ENCODE measurements at places on chromosomes 1 and 21.

GRCh38 chr1:54845772-54846171 lies 41.2 kb downstream of the DHCR24 start:
- DNase-seq, result no peak

- no peak for DNase-seq
Measured at GRCh38 chr1:8002329-8002910, 23.7 kb downstream of the ERRFI1 start.

DNA sequence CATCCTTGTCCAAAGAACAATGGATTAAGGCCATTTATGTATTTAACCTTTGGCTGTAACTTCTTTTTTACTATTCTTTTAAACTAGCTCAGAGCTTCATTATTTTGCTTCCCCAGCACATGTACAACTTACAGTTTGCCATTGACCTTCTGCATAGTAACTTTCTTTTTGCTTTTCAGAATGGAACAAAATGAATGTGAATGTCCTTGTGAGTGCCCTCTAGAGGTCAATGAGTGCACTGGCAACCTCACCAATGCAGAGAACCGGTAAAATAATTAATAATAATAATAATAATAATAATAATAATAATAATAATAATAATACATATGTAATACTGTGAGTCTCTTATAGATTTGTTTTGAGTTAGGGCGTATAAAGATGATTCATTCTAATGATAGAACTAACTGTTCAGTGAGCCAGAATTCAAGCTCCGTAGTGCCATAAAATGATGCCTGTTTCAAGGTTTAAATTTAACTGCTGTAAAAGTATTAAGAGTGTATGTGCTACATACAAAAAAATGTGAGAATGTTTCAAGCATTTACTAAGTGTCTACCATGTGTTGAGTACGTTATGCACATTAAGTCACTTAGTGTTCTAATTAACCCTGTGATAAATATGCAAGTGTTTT lies 69.0 kb upstream of the RAVER2 start:
- no peak for DNase-seq

GRCh38 chr1:8632102-8632501 lies 185.3 kb downstream of the RERE start:
- no peak for DNase-seq

GRCh38 chr1:111737216-111738132 lies 1.7 kb downstream of the INKA2 start:
- DNase-seq, result no peak

DNA sequence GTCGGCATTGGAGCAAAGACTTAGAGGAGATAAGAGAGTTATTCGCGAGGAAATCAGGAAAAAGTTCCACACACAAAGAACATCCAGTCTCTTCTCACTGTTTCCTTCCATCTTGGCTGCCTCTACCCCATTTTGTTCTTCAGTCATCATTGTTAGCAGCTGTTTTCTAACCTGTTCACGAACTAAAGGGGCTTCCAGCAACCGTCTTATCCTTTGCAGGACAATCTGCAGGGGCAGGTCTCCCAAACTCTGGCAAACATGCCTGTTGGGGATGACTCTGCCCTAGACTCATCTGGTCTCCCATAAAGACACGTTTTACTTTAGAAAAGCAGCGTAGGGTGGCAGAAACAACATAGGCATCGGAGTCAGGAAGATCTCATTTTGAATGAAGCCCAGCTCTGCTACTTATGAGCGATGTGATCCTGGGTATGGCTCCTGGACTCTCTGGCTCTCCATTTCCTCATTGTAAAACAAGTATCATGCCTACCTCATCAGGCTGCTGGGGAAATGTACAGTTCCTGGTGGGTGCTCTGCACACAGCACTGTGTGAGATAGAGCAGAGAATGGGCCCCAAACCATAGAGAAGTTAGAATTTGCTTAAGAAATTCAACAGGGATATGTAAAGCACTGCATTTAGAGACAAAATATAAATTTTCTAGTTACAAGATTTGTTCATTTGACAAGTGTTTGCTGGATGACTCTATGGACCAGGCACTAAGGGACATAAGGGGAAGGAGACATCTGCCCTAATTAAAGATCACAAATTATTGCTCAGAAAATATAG lies 59.7 kb downstream of the MEF2D start:
- no peak for DNase-seq

GRCh38 chr1:154418062-154418921 lies 13.1 kb downstream of the IL6R start:
- no peak for DNase-seq

GRCh38 chr1:205669341-205670149 lies 10.8 kb downstream of the SLC45A3 start:
- no peak for DNase-seq

DNA sequence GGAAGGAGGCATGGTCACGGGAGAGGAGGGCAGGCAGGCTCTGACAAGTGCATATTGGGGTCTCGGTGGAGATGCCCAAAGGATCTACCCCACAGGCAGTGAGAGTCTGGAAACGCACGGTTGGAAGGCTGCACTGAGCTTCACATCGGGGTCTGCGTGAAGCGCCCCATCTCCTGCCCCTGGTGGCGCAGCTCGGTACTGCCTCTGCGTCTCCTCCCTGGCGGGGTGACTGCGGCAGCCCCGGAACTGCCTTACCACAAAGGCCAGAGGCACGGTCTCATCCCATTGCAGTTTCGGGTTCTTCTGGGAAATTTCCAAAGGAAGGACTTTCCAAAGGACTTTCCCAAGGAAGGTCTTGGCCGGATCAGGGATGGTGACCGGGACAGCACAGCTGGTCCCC lies 69.2 kb upstream of the AJAP1 start:
- DNase-seq, result no peak

- no peak for DNase-seq
Measured at GRCh38 chr1:8794605-8795004, 22.8 kb downstream of the RERE start.

DNA sequence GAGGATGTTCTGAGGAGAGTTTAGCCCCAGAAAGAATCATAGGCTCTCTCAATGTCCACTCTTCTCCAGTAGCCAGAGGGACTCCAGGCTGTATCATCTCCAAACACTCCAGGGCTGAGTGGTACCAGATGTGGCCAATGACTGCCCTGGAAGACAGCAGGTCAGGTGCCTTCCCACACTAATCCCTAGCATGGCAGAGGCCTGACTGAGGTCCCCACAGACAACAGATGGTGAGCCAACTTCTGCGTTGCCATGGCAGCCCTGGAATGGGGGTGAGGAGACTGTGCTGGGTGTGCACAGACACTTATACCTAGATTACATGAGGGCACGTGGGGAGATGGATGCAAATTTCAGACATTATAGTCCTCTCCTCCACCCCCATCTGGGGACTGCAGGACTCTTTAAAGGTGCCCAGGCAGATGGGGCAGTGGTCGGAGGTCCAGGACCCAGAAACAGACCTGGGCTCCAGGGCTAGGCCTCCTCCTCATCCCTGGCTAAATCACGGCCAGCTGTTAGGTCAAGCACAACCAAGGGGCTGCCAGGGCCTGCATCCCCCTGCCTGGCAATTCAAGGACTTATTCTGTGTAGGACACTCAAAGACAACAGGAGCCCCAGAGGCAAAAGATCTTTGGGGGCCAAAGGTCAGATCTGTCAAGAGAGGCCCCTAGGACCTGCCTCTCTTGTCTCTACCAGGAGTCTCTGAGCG lies 42.9 kb downstream of the CAMK2N1 start:
- no peak for DNase-seq
